ENCODE measurements at places on chromosomes 2 and 18.

GRCh38 chr2:230928701-230929380, 3.8 kb upstream of the GPR55 start:
- H3K4me1 ChIP-seq = peaks cover 13% of the 10 kb centered on the region
- DNase-seq = no peak
- H3K4me3 ChIP-seq = no peak overlapping the region
- no peaks in the 10 kb centered on the region for H3K36me3 ChIP-seq

DNA sequence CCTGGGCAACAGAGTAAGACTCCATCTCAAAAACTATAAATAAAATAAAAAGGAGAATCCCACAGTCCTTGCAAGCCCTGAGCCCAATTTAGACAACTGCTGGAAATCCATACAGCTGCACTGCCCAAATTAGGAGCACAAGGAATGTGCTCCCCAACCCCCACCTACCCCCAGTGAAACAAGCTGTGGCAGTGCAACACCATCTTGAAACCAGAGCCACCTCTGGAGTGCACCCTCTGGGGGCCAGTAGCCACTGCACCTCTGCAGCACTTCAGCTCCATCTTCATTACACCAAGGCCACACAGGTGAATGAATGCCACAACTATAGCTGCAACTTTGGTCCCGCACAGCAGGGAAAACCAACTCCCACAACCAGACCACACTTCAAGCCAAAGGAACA, 37.3 kb downstream of the USP34 start:
- no peaks in the 10 kb centered on the region for H3K27me3 ChIP-seq
- H3K4me1 ChIP-seq = peaks cover 15% of the 10 kb centered on the region
- H3K27ac ChIP-seq = peak overlapping the region; percentile 63
- no peaks in the 10 kb centered on the region for H3K36me3 ChIP-seq
- DNase-seq = no peak
- no peak overlapping the region for H3K4me3 ChIP-seq

DNA sequence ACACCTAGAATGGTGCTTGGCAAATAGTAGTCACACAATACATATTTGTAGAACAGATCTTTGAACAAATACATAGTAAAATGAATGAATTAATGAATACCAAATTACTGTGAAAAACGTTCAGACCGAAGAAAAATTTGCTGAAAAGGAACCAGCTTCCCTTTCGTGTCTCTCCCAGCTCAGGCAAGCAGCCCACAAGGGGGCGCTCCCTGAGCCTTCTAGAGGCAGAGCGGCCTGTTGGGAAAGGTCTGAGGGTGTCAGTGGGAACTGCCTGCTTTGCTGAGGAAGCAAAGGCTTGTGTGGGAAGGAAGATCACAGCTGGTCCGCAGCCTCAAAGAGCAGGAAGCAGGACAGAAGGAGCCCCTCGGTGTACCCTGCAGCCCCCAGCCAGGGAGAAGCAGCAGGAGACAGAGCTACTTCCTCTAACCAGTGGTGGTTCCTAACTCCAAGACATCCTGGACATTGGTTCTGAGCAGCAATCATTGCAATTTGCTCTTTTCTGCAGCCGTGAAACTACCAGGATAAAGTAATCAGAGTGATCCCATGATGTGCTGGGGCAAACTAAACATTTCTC, 231.1 kb downstream of the ANKRD30B start:
- no peak overlapping the region for H3K27ac ChIP-seq
- H3K27me3 ChIP-seq = no peaks in the 10 kb centered on the region
- H3K4me1 ChIP-seq = no peaks in the 10 kb centered on the region
- no peak overlapping the region for H3K4me3 ChIP-seq
- DNase-seq = no peak

- peak; percentile 74 for DNase-seq
- H3K27ac ChIP-seq = peak overlapping the region; percentile 53
- no peaks in the 10 kb centered on the region for H3K36me3 ChIP-seq
- peaks cover 6% of the 10 kb centered on the region for H3K4me1 ChIP-seq
Measured at GRCh38 chr2:241218131-241219029, 29.9 kb downstream of the ANO7 start.

- no peak overlapping the region for H3K4me3 ChIP-seq
- no peaks in the 10 kb centered on the region for H3K36me3 ChIP-seq
- H3K27me3 ChIP-seq = peaks cover 4% of the 10 kb centered on the region
- DNase-seq = no peak
- H3K4me1 ChIP-seq = no peaks in the 10 kb centered on the region
- H3K27ac ChIP-seq = no peak overlapping the region
Measured at GRCh38 chr2:44723921-44724320, 217.6 kb upstream of the SIX3 start.

DNA sequence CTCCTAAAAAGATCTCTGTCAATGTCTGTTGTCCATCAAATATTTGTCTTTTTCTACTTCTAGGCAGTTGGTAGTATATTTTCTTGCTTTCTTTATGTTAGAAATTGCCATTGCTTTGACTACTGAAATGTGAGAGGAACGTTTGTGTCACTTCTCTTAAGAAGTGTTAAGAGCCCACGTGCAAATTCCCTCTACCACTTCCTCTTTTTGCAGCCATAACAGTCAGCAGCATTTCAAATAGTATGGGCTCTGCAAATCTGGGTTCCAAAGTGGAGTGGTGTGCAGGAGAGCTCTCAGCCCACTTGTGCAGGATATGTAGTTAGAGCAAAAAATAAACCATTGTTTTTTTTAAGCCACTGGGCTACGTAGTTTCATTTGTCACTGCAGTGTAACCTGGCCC, 314.0 kb downstream of the MEIS1 start:
- peaks cover 5% of the 10 kb centered on the region for H3K4me1 ChIP-seq
- H3K36me3 ChIP-seq = no peaks in the 10 kb centered on the region
- no peaks in the 10 kb centered on the region for H3K27me3 ChIP-seq
- no peak overlapping the region for H3K4me3 ChIP-seq

DNA sequence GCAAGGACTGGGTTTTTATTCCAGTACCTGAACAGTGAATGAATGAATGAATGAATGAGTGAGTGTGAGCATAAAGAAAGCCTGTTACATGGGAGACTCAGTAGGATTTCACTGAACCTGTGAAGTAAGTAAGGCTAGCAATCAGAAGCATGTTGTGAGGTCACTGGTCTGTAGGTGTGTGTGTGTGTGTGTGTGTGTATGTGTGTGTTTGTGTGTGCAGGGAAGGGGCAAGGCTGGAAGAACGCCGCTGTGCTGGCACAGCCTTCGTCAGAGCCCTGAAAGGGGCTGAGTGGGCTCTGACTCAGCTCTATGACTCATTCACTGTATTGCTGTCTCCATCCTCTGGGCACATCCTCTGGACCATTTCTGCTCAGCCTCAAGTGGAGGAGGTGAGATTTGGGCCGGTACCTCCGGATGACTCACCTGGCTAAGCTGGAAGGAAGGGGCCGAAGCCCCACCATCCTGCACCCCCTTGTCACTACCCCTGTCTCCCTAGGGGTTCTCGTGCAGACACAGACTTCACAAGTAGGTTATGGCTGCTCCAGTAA, 51.4 kb upstream of the MRPL33 start:
- H3K27ac ChIP-seq = peak overlapping the region; percentile 31
- H3K4me1 ChIP-seq = peaks cover 16% of the 10 kb centered on the region
- H3K27me3 ChIP-seq = no peaks in the 10 kb centered on the region
- H3K36me3 ChIP-seq = no peaks in the 10 kb centered on the region
- no peak overlapping the region for H3K4me3 ChIP-seq
- peak; percentile 86 for DNase-seq

DNA sequence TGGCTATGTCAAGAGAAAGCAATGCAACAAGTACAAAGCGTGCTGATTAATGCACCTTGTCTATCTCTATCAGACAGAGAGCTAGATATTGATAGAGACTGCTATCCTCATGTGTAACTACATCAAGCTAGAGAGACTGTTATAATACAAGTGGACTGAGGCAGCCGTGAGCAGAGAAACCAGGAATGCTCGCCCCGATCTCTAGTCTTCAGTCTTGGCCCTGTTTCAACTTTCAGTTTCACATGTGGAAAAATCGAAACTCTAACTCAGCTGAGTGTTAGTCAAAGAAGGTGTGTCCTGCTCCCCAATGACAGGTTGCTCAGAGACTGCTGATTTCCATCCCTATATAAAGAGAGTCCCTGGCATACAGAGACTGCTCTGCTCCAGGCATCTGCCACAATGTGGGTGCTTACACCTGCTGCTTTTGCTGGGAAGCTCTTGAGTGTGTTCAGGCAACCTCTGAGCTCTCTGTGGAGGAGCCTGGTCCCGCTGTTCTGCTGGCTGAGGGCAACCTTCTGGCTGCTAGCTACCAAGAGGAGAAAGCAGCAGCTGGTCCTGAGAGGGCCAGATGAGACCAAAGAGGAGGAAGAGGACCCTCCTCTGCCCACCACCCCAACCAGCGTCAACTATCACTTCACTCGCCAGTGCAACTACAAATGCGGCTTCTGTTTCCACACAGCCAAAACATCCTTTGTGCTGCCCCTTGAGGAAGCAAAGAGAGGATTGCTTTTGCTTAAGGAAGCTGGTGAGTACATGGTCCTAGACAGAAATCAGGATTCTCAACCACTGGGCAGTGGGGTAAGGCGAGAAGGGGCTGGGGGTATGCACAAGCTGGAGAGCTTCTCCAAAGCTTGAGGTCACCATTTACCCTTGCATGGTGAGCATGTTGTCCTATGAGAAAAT, at the start of gene RSAD2:
TSS of gene RSAD2 (plus strand) at position 376 of the 903 bp plus-strand sequence. CDS start at position 400, 24 bp downstream.
- peak; percentile 49 for DNase-seq
- H3K27ac ChIP-seq = no peak within 1 kb of the TSS
- no peak within 1 kb of the TSS for H3K4me3 ChIP-seq

- DNase-seq = no peak
- no peak overlapping the region for H3K4me3 ChIP-seq
- H3K27ac ChIP-seq = no peak overlapping the region
- no peaks in the 10 kb centered on the region for H3K4me1 ChIP-seq
- H3K27me3 ChIP-seq = no peaks in the 10 kb centered on the region
- H3K36me3 ChIP-seq = no peaks in the 10 kb centered on the region
Measured at GRCh38 chr2:216391401-216391800, 19.1 kb upstream of the MARCHF4 start.

DNA sequence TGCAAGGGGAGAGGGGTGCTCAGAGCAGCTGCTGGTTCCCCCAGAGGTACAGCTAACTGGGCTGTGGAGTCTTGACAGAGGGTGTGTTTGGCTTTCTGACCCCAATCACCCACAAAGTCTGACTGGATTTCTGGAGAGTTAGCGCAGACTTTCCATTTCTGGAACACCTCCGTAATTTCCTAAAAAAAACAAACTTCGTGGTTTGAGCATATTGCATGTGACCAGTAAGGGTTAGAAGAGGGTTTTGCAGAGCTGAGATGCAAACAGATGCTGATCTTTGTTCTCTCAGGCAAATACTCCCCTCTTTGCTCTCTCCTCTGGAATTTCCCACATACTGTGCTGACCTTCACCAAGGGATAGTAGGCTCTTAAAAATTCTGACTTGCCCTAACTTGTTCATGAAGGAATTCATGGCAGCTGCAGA, 44.5 kb upstream of the TMEM247 start:
- no peaks in the 10 kb centered on the region for H3K4me1 ChIP-seq
- H3K27ac ChIP-seq = no peak overlapping the region
- no peak overlapping the region for H3K4me3 ChIP-seq

DNA sequence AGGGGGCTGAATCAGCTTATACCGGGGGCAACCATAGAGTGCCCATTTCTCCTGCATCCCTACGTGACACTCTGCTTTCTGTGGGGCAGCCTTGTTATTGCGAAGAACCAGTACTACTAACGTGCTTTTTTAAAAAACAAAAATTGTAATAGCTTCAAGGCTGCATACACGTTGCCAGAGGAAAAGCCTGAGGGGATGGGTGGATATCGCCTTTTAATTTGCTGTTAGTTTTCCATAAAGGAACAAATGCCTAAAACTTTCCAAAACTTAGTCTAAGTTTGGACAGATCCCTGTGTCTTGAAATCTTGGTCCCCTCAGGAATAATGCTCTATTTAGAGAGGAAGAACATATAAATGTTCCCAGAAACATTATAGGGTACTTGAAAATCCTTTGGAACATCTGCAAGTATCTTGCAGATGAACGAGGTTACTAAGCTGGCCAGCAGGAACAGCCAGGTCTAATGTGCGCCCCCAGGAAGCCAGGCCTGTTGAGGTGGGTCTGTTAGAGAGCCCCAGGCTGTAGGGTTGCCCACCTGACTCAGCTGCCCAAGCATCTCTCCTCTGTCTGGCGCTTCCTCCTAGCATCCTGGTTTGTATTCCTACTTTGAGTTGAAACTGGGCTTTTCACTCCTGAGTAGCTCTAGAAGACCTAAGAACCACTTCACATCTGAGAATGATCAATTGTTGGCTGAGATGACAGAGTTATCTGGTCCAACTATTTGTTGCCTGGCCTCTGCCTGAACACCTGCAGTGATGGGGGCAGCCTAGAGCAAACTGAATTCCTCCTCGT, 96.9 kb downstream of the TGOLN2 start:
- peaks cover 5% of the 10 kb centered on the region for H3K4me1 ChIP-seq
- no peak overlapping the region for H3K4me3 ChIP-seq
- peak overlapping the region; percentile 24 for H3K27ac ChIP-seq
- no peaks in the 10 kb centered on the region for H3K27me3 ChIP-seq
- H3K36me3 ChIP-seq = no peaks in the 10 kb centered on the region

DNA sequence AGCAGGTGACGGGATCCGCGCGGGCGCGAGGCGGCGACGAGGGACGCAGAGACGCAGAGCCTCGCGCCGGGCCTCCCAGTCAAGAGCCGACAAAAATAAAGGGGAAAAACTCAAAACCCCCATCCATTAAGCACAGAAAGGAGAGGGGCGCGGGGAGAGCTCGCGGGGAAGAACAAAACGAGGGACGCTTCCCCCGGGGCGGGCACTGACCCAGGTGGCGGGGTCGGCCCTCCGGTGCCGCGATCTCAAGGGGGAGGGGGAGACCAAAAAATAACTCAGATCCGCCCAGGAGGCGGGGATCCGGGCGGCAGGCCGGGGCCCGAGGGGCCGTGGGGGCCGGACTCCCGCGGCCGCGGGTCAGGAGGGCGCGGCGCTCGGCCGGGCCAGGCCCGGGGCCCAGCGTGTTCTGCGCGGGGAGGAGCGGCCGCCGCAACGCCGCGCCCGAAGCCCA, 597 bp downstream of the RNF103 start:
- H3K4me1 ChIP-seq = peaks cover 23% of the 10 kb centered on the region
- DNase-seq = peak; percentile 60
- H3K36me3 ChIP-seq = peaks cover 4% of the 10 kb centered on the region
- H3K27me3 ChIP-seq = no peaks in the 10 kb centered on the region
- peak overlapping the region; percentile 93 for H3K4me3 ChIP-seq
- H3K27ac ChIP-seq = peak overlapping the region; percentile 95

- no peaks in the 10 kb centered on the region for H3K36me3 ChIP-seq
- H3K27me3 ChIP-seq = no peaks in the 10 kb centered on the region
- H3K4me1 ChIP-seq = peaks cover 5% of the 10 kb centered on the region
- H3K4me3 ChIP-seq = no peak overlapping the region
Measured at GRCh38 chr18:10519366-10519765, 6.5 kb upstream of the NAPG start.

GRCh38 chr2:46964835-46965560, 49.4 kb upstream of the MCFD2 start:
- no peak overlapping the region for H3K27ac ChIP-seq
- peaks cover 11% of the 10 kb centered on the region for H3K4me1 ChIP-seq
- no peaks in the 10 kb centered on the region for H3K36me3 ChIP-seq
- no peak overlapping the region for H3K4me3 ChIP-seq
- no peaks in the 10 kb centered on the region for H3K27me3 ChIP-seq
- no peak for DNase-seq

- no peak overlapping the region for H3K4me3 ChIP-seq
- no peak overlapping the region for H3K27ac ChIP-seq
- no peaks in the 10 kb centered on the region for H3K27me3 ChIP-seq
- H3K36me3 ChIP-seq = no peaks in the 10 kb centered on the region
- no peak for DNase-seq
Measured at GRCh38 chr2:157420771-157421323, 23.0 kb downstream of the CYTIP start.

All from hepatocyte (in vitro differentiated cells).